Left lung (tissue), 14 donors: ENCODE measurements at places on chromosomes 2 and 18. TPM values are rescaled to one million over a fixed set of nuclear protein-coding genes. Genes with fewer than 3 reads are reported as not detected.

DNA sequence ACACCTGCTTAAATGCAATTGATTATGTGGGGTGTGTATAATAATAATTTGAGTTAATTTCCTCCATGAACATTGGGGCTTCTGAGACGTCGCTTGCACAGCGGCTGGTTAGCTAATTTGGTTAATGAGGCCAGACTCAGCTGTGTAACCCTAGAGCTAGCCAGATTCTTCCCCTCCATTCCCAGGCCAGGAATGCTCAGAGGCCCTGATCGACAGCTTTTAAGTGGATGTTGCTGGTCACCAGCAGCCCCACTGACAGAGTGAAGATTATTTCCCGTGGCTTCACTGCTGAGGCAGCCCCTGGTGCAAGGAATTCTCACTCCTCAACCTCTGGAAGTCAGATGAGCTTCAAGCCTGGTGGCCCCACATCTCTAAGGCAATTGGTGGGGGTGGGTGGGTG, 12.4 kb upstream of the EPAS1 start:
- DNase-seq, result no peak

Gene CAPN13
- polyA plus RNA-seq, result 2.2 TPM

Gene GALNT14
- polyA plus RNA-seq, result 4.5 TPM

Gene ALPG
- polyA plus RNA-seq, result not detected

Gene INPP5D
- polyA plus RNA-seq, result 13.9 TPM
